ENCODE measurements at places on chromosomes 12 and 14.
A peak's percentile ranks its signal among the peaks of the same experiment; 100 is the strongest.

GRCh38 chr14:85142982-85143381 lies 387.0 kb upstream of the FLRT2 start:
- DNase-seq = no peak

GRCh38 chr14:30445011-30445793 lies 113.8 kb upstream of the G2E3 start:
- DNase-seq = no peak

GRCh38 chr12:112199136-112199535 lies 73.8 kb downstream of the TRAFD1 start:
- DNase-seq = no peak

- peak; percentile 13 for DNase-seq
These were observed 12.5 kb upstream of the ANAPC5 start for GRCh38 chr12:121364683-121365121.

GRCh38 chr12:81987371-81987770 lies 228.2 kb upstream of the PPFIA2 start:
- no peak for DNase-seq

DNA sequence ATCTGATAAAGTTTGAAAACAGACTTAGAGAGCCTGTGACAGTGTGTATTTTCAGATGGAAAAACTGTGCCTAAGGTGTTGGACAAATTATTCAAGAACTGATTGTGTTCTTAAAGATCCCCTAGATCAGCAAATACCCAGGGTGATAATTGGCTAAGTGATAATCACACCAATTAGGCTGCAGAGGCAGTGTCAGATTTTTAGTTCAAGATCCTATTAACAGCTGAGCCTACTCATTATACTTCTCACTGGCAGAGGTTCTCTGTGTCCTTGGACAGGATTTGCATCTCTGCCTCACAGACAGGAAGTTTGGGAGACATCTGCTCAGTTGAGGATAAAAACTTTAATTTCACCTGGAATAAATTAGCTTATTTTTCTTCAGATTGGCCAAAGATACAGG lies 4.3 kb upstream of the FGD4 start:
- no peak for DNase-seq

DNA sequence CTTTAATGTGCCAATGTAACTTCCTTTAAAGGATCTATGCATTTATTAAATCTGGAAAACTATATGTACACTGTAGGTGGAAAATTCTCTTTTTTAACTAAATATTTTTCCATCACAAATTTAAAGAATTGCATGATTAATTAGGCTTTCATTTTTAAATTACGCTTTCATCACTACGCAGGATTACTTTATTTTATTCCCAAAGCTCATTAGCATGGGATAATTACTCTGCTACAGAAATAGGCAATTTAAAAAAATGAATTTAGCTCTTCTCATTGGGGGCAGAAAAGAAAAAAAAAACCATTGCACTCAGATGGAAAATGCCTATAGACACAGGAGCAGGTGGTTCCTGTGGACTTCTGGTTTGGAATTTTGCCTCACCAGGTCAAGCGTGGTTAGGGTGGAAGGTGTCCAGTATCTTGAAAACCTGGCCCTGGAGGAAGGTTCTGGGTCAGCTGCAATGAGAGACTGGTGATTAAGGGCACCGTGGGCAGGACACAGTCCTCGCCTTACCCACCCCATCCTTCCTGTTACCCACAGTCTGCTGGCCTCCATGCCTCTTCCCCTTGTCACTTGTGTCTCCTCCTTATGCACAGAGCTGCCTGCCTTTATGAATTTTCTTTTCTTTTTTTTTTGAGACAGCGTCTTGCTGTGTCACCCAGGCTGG lies 17.3 kb upstream of the RIN3 start:
- no peak for DNase-seq

- DNase-seq = no peak
These were observed 212.6 kb downstream of the PHETA1 start for GRCh38 chr12:111156304-111156703.

GRCh38 chr12:99573980-99574379 lies 73.6 kb upstream of the GARIN6 start:
- no peak for DNase-seq

- no peak for DNase-seq
These were observed 56.7 kb downstream of the MYRFL start for GRCh38 chr12:69881771-69882170.

- DNase-seq = no peak
These were observed 469.5 kb downstream of the VRK1 start for GRCh38 chr14:97266653-97267052.

DNA sequence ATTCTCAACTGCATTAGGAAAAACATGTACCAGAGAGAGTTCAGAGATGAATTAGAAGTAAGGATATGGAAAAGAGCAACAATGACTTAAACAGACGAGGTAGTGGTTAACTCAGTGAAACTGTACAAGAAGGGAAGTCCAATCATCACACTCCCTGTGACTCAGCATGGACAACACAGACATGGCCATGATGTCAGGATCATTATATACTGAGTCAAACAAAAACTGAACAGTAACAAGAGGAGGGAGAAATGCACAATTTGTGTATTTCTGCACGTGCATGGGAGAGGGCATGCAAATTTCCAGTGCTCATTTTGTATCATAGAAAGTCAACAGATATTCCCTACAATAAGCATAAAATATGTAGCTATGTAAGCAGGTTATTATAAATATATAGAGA lies 1037.8 kb downstream of the BCL11B start:
- no peak for DNase-seq

DNA sequence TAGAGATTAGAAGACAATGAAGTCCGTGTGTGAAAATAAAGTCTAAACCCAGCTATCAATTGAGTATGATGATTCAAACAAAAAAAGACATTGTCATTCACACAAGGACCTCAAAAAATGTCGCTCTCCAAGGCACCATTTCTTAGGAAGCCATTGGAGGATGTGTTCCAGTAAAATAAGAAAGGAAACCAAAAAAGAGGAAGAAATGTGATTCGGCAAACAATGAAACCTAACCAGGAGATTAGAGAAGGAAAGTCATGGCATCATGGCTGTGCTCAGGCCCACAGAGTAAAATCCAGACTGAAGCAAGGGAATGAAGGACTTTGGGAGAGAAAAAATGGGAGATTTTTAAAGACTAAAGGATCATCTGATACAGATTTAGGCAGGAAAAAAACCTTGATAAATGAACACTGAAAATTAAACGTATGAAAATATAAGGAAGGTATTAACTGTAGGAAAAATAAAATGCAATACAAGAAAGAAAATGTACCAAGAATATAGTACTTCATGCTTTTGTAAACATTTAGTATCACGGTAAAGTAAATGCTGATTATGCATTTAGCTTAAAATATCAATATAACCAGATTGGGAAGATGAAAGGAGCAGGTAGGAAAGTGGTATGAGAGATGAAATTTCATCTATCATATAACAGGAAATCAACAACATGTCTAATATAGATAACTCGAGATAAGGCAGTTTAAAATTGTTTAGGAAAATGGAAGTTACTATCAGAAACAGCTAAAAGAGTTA lies 38.2 kb upstream of the MTHFD1 start:
- no peak for DNase-seq

GRCh38 chr14:36724162-36724561 lies 62.5 kb downstream of the PAX9 start:
- no peak for DNase-seq

DNA sequence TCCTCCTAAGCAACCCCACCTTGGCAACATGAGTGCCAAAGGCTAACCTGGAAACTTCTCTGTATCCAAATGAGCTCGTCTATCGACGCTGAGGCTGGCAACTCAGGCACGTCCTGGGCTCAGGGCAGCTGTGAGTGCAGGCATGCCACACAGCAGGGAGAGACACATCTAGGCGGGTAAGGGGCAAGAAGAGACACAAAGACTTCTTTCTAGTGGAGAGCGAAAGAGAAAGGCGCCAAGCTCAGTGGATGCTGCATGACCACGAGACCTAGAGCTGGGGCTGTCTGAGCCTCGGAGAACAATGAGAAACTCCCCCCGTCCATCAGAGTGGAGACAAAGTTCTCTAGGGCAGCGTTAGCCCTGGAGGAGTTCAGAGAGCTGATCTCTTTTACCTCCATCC lies 170.4 kb downstream of the CALM1 start:
- no peak for DNase-seq

GRCh38 chr12:14403711-14404196 lies 38.3 kb downstream of the ATF7IP start:
- DNase-seq = no peak

DNA sequence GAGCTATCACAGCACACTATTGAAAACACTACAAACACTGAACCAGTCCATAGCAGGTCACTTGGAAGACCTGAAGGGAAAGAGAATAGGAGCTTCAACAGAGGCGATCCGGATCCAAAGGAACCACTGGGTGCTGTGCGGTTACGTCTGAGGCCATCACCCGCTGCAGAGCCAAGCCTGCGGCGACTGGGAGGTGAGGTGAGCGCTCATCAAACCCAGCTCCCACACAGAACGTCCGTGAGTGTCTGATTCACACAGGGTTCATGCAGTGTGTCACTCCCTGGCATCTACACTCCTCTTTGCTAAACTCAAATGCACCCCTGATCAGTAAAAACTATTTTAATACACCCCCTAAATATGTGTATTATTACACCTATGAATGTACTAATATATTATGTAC lies 64.1 kb downstream of the TMEM132D start:
- DNase-seq = no peak

- DNase-seq = no peak
These were observed 14.0 kb upstream of the C12orf71 start for GRCh38 chr12:27096420-27096819.

- DNase-seq = no peak
These were observed 137.6 kb upstream of the PPFIA2 start for GRCh38 chr12:81896771-81897170.

GRCh38 chr12:53078425-53079225 lies 565 bp downstream of the SPRYD3 start:
- no peak for DNase-seq

DNA sequence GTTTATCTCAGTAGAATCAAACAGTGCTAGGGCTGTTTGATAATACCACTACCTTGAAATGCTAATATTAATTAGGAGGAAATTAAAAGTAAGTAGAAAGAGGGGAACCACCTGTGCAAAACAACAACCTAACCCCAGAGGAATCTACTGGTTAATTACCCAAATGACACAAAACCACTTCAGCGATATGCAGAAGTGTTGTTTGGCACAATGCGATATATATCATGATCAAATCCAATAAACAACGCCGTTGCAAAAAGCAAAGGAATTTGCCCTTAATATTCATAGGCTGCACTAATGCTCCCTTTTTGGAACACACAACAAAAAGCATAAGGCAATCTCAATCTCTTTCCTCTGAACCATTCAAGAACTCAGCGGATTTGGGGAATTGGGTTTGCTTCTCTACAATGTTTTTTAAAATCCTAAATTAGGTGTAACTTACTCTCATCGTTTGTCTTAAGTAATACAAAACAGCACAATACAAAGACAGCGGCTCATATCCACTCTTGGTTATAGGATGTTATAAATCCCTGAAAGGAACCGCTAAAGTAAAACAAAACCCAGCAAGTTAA lies 1.5 kb downstream of the MAP4K5 start:
- DNase-seq = no peak

DNA sequence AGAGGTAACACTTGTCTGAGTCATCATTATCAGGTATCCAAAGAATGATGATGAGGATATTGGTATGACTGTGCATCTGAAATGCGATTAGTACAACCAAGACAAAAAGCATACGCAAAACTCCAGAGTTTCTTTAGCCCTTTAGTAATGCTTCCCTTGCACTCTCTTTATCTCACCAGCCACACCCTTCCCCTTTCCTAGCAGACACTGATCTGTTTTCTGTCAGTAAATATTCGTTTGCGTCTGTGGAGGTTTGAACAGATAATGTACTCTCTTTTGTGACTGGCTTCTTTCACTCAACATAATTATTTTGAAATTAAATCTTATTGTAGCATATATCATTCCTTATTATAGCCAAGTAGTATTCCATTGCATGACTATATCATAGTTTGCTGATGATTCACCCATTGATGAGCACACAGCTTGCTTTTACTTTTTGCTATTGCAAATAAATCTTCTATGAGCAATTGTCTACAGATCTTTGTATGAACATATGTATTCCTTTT lies 775.7 kb downstream of the SLC6A15 start:
- no peak for DNase-seq

GRCh38 chr12:8890313-8891085 lies 23.8 kb upstream of the PHC1 start:
- peak; percentile 23 for DNase-seq

DNA sequence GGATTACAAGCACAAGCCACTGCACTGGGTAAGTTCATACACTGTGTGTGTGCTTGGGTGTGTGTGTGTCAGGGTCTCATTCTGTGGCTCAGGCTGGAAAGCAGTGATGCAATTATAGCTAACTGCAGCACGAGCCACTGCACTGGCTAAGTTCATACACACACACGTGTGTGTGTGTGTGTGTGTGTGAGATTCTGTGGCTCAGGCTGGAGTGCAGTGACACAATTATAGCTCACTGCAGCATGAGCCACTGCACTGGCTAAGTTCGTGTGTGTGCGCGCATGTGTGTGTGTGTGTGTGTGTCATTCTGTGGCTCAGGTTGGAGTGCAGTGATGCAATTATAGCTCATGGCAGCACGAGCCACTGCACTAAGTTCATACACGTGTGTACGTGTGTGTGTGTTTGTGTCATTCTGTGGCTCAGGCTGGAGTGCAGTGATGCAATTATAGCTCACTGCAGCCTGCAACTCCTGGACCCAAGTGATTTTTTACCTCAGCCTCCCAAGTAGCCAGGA lies 85.4 kb downstream of the HECTD1 start:
- DNase-seq = no peak

DNA sequence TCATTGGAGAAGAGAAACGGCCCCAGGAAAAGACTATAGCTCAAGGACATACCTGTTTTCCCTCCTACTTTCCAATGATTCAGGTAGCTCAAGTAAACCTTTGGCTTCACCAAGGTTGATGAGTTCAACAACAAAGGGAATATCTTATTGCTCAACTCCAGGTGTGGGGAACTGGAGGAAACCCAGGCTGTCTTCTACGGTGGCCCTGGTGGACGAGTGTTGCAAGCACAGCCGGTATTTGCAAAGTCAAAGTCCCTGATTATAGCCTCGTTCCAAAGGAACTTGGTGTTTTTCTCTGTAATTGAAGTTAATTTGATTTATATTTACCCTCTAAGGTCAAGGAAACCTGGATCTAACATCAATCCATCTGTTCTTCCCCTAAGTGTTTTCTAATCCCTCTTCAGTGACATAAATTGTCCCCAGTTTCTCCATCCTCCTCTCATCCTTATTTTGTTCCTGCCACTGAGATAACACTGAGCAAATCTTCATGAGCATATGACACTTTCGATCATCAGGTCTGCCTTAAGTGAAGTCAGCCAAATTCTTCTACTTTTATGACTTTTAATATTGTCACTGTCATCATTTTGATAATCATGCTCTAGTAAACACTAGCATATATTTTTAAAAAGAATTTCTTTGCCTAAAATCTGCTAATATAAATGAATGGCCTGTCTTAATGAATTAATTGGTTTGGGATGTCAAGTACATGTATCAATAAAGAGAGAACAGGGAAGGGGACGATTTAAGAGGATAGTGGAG lies 174.6 kb upstream of the TBX3 start:
- DNase-seq = no peak

DNA sequence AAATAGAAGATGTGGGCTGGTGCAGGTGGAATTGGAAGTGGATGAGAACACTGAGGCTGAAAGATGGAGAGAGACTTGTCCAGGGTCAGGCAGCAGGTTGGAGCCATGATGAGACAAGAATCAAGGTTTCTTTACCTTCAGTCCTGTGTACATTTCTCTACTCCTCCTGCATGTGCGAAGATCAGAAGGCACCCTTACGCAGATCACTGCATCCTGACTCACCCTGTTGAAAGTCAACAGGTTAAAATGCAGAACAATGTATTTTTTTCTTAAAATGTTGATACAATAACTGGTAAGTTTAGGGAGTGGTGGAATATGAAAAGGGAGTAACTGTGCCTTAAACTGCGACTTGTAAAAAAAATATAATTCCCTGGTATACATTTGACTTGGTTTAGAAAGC lies 47.8 kb downstream of the TESPA1 start:
- no peak for DNase-seq

Data from H54 (cell line).